GM04503 (cell line): ENCODE measurements at places on chromosomes 7 and 10.

DNA sequence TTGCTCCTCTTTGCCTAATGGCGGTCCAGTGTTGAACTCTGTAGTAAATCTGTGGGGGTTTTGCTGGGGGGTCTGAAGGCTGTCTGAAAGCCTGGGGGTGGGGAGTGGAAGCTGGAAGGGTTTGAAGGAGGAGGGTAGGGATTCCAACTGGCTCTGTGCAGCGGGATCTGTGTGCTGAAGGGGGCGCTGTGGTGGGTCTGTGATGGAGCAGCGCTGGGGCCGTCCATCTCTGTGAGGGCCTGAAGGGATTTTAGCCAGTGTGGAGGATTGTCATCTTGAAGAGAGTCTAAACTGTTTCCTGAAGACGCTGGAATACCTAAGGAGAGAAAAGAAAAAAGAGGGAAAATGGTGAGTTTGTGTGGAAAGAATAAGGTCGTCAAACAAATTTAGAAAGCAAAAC, 129.2 kb downstream of the STRA8 start:
- no peak for DNase-seq

DNA sequence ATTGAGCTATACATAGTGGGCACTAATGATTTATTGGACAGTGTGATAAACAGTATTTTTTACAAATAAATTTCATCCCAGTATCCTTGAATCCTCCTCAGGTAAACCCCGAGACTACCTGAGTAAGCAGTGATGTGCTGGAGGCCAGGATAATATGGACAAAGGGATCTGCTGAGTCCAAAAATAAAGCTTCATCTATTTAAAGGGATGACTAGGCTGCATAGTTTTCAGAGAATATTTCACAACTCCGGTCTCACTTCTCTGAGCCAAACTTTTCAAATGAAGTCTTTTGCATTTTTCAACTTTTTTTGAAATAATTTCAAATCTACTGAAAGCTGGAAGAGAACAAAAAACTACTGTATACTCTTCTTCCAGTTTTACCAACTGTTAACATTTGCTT, 2.5 kb downstream of the ACTR3B start:
- peak; percentile 22 for DNase-seq

DNA sequence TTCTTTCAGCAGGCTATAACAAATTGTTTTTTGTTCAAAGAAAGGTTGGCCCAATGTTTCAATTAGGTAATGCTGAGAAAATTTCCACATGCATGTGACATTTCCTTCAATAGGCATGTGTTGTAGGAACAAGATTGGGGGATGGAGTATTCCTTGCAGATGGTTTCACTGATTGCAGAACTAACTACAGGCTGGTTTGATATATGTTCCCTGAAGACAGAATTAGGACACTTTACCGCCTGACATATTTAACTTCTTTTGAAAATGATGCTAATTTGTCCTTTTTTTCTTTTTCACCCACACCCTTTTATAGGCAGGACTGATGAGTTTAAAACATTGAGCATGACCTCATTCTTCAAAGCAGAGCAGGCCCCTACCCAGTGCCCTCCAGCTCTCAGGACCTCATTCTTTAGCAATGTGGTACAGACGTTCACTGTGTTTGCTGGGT, 163.3 kb downstream of the CPED1 start:
- no peak for DNase-seq

DNA sequence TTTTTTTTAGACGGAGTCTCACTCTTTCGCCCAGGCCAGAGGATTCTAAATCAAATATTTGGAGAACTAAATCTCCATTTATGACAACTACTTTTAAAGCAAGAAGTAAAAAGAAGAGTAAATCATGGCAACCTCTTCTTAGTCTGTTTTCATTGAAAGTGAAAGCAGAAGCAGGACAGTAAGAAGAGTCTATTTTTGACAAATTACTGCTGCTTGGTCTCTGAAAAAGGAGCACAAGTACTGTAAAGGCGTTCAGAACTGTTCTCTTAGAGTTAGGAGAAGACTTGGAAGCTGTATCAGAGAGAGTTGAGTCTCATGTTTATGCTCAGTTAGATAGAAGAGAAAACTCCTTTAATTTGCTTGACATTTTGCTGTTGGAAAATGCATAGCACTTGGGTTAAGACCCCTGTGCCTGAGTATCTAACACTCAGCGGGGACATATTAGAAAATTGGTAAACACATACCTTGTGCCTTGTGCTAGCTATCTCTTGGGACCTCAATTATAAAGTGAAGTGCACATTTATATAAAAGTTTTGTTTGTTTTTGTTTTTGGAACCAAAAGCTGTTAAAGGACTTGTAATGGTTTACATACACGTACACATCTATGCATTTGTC, 433.0 kb downstream of the ANKRD7 start:
- no peak for DNase-seq

DNA sequence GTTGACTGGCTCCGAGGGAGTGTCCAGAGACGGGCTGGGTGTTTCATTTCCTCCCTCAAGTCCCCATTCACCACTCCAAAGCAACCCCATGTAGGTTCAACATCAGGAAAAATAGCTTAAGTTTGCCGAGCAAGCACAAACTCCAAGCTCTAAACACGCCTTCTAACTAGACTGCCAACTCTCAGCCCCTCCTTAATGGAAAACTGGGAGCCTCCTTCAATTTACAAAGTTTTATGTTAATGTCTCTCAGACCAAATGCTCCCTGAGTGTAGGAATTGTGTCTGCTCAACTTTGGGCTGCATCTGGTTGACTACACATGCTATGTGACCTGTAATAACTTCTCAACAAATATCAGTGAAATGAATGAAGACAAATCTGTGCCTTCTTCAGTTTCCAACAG, 87.5 kb downstream of the FAM204A start:
- DNase-seq, result no peak

DNA sequence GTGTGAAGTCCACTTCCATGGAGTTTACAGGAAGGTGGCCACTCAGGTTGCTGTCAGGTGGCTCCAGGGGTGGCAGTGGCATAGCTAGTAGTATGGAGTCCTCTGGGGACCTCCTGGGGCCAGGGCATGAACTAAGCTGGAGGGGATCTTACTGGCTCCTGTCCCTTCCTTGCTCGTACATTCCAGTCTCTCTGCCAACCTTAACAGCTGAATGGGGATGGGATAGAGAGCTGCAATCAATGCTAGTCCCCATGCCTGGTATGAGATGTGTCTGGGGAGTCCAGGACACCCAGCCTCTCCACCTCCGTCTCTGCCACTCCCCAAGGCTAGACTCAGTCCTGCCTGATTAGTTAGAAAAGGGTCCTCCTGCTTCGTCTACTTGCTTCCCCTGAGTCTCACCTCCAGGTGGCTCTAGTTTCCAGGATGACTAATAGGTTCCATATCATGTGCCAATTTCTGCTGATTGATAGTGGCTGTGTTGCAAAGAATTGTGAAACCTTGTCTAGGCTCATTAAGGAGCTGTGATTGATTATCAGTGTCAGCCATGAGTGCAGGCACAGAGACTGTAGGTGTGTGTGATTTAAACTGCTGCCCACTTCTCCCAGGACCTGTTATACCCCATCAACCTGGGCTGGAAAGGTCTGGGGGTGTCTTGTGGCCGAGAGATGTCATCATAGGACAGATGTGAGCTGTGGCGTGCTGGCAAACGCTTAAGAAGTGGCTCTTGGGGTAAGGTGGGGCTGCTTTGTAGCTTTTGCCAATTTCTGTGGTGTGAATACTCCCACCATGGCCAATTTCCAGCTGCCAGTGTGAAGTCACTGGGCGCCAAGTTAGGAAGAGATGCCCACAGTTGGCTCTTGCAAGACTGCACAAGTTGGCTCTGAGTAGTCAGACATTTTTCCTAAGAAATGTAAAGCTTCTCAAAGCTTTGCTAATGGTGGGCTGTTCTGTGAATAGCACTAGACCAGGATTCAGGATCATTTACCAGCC, 59.8 kb downstream of the COL13A1 start:
- peak; percentile 70 for DNase-seq

DNA sequence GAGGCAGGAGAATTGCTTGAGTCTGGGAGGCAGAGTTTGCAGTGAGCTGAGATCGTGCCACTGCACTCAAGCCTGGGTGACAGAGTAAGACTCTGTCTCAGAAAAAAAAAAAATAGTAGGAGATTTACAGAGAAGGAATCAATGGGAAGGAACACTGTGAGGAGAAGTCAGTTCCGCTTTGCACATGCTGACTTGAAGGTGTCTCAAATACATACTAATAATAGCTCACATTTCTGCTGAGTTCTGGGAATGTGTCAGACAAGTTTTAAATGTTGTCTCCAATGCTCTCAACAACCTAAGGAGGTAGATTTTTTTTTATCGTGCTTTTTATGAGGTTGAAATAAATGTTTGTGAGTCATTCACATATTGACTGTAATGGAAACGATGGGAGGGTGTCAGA, 654.9 kb upstream of the CELF2 start:
- no peak for DNase-seq

GRCh38 chr7:24723178-24723530, 34.1 kb downstream of the GSDME start:
- DNase-seq, result no peak

GRCh38 chr7:4739528-4739992, 35.9 kb upstream of the AP5Z1 start:
- no peak for DNase-seq
